ENCODE measurements at places on chromosomes 3 and 15. TPM values are rescaled to one million over a fixed set of nuclear protein-coding genes. Genes with fewer than 3 reads are reported as not detected.

KLHDC8B gene
- total RNA-seq: 2.3 TPM

SLC28A1 gene
- total RNA-seq: not detected

STARD9 gene
- total RNA-seq: 11.0 TPM

RHOV gene
- not detected for total RNA-seq

GOLGA6A gene
- total RNA-seq: not detected

PLA2G4E gene
- not detected for total RNA-seq

ETV5 gene
- 2.0 TPM for total RNA-seq

FYTTD1 gene
- total RNA-seq: 43.3 TPM

TAGLN3 gene
- total RNA-seq: not detected

CACNA1D gene
- total RNA-seq: 0.34 TPM

NR2E3 gene
- total RNA-seq: not detected

DCP1A gene
- 24.7 TPM for total RNA-seq

SOX14 gene
- total RNA-seq: not detected

SHQ1 gene
- total RNA-seq: 21.7 TPM

MBNL1 gene
- total RNA-seq: 417 TPM

FSTL1 gene
- 0.31 TPM for total RNA-seq

ALS2CL gene
- 28.9 TPM for total RNA-seq
